HFFc6 (cell line): ENCODE measurements at places on chromosomes 1 and 21.

GRCh38 chr1:107653005-107653404 lies 312.0 kb downstream of the VAV3 start:
- DNase-seq, result no peak

- DNase-seq, result no peak
Measured at GRCh38 chr1:24564695-24565094, 8.8 kb downstream of the NCMAP start.

DNA sequence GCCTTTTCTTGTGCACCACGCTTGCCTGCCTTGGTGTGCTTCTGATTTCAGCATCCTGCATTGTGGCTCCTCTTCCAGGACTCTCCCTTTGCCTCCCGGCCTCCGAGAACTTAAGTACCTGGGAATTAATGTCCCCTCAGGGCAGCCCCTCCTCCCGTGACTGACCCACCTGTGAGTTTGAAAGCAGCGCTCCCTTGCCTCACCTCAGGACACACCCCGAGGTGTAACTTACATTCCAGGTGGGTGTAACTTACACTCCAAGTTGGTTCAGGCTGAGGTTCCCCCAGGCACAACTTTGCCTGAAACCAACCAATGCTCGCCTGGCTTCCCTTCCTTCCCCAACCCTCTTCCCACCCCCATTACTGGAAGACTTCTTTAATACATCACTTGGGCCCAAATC lies 161.4 kb downstream of the KAZN start:
- DNase-seq, result no peak

- no peak for DNase-seq
Measured at GRCh38 chr21:25453524-25453923, 153.8 kb downstream of the MRPL39 start.

DNA sequence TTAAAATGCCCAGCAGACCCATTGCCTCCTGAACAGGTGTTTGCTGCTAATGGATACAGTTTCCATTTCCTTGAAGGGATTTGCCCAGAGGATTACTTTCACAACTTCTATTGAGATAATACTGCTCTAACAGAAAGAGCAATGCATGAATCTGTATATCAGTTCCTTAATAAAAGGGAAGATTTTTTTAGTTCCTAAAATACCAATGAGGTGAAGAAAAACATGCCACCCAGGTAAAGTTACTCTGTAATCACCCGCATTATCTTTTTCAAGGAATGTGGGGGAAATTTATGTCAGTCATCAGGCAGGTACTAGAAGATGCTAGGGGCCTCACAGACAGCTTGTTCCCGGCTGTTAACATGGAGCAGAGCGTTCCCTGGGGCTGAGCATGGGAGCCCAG lies 41.1 kb downstream of the KCNJ15 start:
- DNase-seq, result no peak

DNA sequence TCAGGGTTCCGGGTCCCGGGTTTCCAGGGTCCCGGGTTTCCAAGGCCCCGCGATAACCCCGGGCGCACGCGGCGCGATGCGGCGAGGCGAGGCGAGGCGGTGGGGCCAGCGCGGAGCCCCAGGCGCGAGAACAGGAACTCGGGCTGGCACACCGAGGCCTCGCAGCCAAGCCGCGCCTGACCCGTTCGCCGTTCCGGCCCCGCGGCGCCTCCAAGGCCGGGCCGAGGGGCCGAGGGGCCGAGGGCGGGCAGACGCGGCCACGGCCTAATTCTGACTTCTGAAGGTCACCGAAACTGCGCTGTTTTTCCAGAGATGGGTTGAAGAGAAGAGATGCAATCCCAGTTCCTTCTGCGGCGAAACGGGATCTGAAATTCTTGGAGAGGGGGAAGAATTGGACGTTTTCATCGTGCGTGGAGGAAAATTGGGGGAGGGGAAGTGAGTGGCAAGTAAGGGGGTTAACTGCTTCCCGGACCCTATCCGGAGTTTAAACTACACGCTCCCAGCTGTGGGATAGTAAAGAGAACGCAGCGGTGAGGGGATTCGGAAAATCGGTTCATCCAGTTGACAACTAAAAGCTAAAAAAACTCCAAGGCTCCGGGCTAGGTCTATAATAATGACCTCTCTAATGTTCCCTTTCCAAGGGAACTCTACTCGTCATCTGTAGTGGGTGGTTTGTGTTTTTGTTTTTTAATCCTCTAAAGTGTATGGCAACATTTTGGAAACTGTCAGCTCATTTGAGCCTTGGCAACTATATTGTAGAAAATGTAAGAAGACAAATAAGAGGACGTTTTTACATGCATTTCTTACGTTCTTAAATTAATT lies 8.2 kb downstream of the TBX15 start:
- no peak for DNase-seq

- no peak for DNase-seq
Measured at GRCh38 chr1:22241811-22242210, 98.9 kb upstream of the WNT4 start.

DNA sequence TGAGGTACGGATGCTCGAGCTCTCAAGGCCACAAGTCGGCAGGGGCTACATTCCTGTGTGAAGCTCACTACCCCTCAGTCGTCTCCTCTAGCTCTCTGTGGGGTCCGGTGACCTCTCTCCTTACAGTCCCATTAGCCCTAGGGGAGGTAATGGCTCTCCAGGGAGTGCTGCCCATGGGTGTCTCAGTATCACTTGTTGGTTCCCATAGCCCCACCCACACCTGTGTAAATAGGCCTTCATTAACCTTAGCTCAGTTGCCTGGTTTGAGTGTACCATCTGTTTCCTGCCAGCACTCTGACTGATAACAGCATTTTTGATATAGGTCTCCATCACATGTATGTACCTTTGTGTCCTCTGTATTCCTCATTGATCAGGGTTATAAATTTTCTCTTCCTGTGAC lies 133.2 kb upstream of the KCNJ15 start:
- DNase-seq, result no peak

DNA sequence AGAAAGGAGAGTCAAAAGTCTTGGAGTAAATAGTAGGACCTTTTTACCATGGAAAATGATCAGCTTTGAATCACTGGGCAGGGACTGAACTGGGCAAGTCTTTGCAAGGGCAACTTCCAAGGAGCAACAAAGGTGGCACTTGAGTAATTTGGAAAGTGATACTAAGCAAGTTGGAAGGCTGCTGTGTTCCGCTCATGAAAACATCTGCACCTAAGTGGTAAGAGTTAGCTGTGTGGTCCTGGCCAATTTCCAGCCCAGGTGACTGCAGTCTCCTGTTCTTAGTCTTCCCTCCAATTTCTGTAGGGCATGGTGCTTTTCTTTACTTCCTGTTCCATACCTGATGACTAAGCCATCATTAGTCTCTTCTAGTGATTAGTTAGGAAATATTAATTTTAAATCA lies 35.5 kb upstream of the PRDM2 start:
- DNase-seq, result no peak

DNA sequence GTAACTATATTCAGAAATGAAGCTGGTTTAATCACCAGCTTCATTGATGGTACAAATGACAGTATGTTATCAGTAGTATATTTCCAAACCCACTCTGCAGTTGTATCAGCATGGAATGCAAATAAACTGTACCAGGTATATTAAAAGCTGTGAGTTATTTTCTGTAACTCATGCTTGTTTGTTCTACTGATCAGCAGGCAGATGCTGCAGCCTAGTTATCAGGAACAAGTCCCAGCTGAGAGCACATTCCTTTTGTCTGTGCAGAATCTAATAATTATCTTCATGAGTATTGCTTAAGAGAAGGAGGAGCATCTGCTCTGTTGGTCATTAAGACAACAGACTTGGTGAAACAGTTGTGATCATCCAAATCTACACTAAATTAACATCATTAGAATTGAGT lies 1331.1 kb downstream of the MRPL39 start:
- no peak for DNase-seq

DNA sequence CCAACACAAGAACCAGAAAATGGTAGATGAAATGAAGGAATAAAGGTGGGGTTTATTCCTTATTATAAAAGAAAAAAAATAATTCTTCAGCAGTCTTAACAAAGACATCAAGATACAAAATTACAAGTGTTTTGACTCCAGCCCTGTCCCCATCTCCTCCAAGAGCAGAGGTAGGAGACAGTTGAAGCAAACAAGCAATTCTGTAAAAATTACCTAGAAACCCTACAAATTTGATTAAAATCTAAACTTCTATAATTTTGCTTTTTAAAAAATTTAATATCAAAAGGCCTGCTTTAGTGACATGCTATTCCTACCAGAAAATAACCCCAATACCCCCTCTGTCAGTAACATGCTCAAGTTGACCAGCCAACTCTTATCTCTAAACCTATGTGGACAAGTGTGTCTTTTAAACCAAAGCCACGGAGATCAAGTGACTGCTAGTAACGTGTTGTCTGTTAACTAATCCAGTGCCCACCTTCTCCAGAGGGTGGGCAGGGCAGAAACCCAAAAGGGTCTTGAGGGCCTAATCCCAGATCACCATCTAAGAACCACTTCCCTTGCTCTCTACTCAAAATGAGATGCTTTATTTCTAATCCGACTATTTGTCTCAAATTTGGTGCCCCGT lies 8.4 kb downstream of the GLUL start:
- DNase-seq, result no peak

GRCh38 chr1:10207810-10208209 lies 2.6 kb upstream of the KIF1B start:
- no peak for DNase-seq

- peak; percentile 30 for DNase-seq
Measured at GRCh38 chr1:91783423-91784170, 102.4 kb downstream of the TGFBR3 start.

DNA sequence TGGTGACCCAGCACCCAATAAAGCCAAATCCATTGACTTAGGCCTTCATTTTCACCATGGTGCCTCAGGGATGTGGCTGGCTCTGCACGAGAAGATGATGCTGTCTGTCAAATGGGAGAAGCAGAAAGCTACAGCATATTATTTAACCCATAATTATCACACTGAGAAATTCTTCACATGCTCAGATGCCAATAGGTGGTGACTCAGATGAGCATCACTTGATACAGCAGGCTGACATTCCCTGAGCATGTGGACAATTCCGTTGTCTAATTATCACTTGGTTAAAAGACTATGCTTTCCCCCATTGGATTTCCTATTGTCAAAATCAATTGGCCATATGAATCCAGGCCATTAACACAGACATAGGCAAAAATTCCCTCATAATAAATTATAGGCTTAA lies 44.0 kb upstream of the HSD3B1 start:
- no peak for DNase-seq

DNA sequence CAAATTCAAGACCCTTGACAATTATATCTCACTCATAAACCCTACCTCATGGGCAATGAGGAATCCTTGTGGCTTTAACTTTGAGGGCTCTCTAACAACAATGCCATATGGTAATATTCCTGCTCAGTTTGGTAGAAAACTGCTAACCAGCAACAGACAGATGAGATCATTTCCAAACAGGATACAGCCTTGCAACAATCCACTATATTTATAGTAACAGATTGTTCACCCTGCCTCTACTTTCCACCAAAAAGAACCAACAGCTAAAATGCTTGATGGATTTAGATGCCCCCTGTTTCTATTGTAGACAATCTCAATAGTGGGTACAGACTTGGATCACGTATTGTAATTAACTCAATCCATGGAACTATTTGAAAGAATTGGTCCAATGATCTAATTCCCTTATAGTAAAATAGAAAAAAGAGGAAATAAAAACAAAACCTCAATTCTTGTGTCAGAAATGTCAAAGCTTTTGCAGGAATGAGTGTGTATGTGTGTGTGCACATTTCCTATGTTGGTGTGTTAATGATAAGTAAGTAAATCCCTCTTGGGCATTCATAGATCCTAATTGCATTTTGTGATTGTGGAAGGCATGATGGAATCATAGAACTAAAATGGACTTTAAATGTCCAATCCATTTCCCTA lies 100.0 kb upstream of the EDEM3 start:
- DNase-seq, result peak; percentile 50

DNA sequence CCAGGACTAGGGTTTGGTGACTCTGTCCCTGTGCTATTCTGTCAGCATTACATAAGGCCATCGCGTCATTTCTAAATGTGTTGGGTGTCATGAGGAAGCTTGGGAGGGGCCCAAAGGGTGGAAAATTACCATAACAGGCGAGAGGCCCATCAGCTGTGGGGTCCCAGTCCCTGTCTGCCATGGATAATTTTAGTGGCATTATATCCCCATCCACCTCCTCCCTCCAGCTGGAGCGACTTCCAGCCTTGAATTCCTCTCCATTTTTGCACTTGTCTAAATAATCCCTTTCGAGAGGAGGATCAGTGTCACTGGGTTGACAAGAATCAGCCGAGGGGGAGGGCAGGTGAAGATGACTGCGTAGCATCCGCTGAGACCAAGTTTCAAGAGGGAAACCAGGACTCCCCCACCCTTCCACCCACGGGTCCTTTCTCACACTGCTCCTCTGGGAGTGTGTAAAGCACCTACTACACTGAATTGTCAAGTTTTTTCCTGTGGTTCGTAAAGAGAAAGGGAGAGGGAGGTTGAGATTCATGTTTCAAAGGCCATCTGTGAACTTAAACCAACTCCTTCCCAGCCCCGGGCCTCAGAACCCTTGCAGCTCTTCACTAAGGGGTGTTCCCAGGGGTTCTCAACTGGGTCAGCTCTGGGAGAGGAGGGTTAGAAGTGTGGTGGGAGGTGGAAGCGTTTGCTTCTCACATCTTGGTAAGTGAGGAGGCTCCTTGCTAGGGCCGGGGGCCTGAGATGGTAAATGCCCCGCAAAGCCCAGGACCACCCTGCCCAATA lies 29.2 kb downstream of the VASH2 start:
- no peak for DNase-seq

- DNase-seq, result no peak
Measured at GRCh38 chr1:1889090-1889750, 1.7 kb downstream of the GNB1 start.

DNA sequence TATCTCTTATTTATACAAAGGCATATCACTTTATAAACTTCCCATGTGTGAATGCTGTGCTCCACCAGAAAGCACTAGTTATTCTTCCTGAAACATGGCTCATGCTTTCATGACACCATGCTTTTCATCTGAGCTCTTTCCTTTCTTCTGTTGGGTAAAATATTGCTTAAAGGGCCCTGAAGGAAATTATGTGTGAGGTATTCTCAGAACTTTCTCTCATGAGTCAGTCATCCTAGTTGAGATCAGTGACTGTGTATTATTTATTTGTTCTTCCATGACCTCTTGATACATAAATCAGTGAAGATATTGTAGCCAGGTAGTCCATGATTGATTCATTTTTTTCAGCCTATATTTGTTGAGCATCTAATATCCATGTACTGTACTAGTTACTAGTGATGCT lies 54.8 kb downstream of the CYP2J2 start:
- DNase-seq, result no peak

- no peak for DNase-seq
Measured at GRCh38 chr1:212504171-212504803, 71.6 kb downstream of the NENF start.

DNA sequence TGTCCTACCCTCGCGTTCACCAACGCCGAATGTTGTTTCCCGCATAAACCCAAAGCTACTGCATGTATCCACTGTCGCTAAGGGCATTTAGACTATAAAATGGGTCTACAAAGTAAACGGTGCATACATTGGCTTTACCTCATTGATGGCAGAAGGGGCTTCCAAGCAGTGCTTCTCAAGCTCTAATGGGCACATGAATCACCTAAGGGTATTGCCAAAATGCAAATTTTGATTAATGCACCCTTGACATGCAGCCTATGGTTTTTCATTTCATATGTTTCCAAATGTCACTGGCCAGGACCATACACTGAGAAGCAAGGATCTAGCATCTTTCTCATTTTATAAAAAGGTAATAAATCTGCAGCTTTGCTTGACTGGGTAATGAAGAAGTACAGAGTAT lies 2.7 kb downstream of the OR6F1 start:
- DNase-seq, result no peak

- DNase-seq, result no peak
Measured at GRCh38 chr21:26916799-26917198, 50.1 kb downstream of the ADAMTS5 start.
